AG09319 (cell line): ENCODE measurements at places on chromosomes 6 and 20.

- no peak for DNase-seq
Measured at GRCh38 chr6:152922706-152923105, 60.1 kb downstream of the FBXO5 start.

DNA sequence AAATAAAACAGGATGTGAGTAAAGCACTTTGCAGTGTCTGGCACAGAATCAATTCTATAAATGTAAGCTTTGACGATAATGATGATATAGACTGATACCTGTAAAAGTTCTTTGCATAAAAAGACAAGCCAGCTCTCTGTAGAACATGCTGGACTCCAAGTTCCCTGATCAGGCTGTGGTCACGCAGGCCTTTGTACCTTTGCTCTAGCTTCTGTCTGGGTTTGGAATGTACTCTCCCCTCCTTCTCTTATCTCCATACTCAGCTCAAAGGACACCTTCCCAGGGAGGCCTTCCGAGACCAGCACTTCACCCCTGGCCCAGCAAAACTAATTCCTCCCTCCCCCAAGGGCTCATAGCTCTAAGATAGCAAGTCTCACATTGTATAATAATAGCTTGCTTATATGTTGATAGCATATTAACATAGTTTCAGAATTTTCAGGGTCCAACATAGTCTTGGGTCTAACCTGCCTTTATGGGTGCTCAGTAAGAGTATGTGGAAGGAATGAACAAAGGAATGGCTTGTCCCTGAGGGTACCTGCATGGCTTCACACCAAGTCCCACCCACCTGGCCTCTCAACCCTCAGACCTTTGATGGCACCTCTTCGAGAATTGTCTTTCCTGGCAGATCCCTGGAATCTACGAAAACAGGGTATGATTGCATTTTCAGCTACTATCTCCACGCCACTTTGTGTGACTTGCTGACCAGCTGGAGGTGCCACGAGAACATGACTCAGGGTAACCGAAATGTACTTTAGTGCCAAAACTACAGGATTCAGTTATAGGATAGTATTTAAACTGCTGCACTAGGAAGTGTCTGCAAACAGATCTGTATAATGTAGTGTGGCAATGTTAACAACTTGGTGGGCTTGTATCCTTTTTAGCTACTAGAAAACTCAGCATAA lies 41.7 kb upstream of the PIM1 start:
- no peak for DNase-seq

- DNase-seq: no peak
Measured at GRCh38 chr6:135085700-135086413, 31.2 kb upstream of the HBS1L start.

DNA sequence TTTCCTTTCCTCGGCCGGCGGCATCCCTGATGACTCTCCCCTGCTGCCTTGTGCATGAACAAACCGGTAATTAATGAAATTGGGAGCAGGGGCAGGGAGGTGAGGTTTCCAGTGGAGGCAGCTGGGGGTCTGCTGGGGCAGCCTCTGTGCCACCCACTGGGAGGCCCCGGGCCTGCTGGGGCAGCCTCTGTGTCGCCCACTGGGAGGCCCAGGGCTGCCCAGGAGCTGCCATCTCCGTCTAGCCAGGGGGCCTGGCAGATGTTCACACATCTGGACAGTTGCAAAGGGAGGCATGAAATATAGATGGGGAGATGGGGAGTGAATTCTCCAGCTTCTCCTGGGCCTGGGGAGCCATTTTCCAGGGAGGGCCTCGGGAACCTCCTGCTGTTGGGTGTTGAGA lies 33.8 kb downstream of the TOX2 start:
- DNase-seq: no peak

GRCh38 chr6:146670161-146670560 lies 71.4 kb downstream of the ADGB start:
- DNase-seq: no peak

DNA sequence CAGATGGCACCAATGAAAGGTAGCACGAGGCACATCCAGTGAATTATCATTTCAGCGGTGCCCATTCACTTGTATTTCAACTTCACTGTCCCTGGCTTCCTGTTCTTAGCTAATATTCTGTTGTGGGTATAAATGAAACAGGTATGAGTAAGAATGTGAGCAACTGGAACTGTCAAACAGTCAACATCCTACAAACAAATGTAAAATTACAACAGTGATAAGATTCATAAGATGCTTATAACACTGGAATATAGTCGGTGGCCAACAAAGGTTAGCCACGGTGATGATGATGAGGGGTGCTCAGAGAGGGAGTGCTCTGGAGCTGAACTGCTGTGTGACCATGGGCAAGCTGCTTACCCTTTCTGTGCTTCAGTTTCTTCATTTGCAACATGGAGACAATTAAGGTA lies 74.9 kb upstream of the TOX2 start:
- DNase-seq: no peak

- no peak for DNase-seq
Measured at GRCh38 chr6:47066418-47066817, 24.3 kb upstream of the ADGRF1 start.

DNA sequence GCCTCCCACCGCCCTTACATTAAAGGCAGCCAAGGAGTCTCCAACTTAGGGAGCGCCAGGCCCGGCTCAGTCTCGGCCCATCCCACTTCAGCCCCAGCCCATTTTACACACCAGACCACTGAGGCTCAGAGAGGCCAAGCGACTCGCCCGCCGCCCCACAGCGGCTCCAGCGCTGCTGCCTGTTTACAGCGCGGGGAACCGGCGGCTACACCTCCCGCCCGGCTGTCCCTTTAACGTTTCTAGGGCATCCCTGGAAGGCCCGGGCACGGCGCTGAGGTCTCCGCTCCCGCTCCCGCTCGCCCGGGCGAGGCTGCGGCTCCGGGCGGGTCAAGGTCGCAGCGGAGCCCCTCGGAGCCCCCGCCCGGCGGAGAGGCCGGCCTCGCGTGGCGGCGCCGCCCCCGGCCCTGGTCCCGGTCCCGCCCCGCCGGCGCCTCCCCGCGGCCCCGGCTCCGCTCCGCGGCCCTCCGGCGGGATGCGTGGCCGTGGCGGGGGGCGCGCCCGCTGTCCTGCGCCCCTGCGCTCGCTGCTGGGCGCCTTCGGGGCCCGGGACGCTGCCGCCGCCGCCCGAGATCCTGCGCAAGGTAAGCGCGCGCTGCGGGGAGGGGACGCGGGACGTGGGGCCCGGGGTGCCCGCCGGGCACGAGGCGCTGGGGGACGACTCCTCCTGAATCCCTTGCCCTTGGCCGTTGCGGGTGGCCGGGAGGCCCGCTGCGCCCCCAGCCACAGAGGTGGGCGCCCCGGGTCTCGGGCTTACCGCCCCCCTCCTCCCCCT lies 27.1 kb upstream of the PHACTR3 start:
- DNase-seq: no peak

DNA sequence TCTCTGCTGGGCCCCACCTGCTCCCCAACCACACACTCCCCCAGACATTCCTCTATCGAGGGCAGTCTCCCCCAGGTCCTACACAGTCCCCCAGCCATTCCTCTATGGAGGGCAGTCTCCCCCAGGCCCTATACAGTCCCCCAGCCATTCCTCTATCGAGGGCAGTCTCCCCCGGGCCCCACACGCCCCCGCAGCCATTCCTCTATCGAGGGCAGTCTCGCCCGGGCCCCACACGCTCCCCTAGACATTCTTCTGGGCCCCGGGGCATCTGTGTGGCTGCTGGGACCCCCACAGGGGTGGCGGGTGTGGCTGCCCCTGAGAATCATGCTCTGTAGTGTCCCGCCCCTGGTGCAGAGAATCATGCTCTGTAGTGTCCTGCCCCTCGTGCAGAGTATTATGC lies 43.6 kb upstream of the BHLHE23 start:
- no peak for DNase-seq

- DNase-seq: no peak
Measured at GRCh38 chr6:2826131-2826530, 15.5 kb downstream of the SERPINB1 start.

DNA sequence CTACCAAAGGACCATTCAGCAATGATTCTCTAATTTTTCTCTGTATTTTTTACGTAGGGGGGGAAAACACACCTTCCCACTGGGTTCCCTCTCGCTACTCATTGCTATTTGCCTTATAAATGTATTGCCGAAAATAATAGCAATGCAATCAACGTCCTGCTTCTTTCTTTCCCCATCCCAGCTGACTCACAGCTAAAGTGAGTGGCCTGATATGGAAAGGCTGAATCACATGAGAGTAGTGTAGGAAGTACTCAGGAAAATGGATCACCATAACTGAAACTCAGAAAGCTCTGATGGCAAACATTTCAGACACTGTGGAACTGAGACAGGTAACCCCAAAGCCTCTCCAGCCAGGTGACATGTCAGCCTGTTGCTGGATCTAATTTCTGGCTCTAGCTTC lies 49.3 kb upstream of the SRPK1 start:
- DNase-seq: no peak

GRCh38 chr6:39819228-39819627 lies 27.1 kb downstream of the DAAM2 start:
- no peak for DNase-seq

DNA sequence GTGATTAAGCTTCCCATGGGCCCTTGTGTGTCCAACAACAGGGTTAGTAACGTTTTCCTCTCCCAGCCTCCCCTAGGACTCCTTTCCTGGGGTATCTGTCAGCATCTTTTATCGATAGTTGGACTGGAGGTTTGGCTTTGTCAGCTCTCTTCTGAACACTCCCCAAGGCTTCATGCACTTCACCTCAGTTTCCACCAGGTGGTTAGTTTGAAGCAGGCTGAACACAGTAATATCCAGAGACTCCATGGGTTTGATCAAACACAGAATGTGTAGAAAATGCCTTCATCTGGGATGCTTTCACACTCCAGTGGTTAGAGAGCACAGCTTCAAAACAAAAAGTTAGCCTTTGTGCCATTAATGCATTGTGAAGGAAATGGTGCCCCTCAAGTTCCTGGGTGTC lies 139.1 kb downstream of the SLC24A3 start:
- DNase-seq: no peak

- DNase-seq: no peak
Measured at GRCh38 chr20:44253528-44253927, 6.4 kb downstream of the GDAP1L1 start.

DNA sequence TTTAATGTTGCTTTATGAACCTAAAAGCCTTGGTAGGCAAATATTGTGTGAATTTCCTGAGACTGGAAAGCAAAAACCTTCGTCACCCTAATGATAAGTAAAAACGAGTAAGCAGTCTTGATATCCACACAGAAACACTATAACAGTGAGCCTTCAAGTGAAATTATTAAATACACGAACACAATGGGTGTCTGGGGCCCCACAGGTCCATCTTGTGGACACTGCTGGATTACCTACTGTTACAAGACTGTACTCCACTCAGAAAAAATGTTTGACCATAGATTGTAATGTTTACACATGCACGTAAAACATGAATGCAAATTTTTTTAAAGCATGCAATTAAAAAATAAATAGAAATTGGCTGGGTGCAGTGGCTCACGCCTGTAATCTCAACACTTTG lies 466.9 kb downstream of the CD83 start:
- no peak for DNase-seq

GRCh38 chr6:149990661-149991471 lies 27.1 kb downstream of the ULBP1 start:
- DNase-seq: no peak

GRCh38 chr6:137473598-137473997 lies 20.6 kb downstream of the OLIG3 start:
- DNase-seq: no peak

GRCh38 chr6:167113935-167114910 lies 8.7 kb upstream of the CCR6 start:
- no peak for DNase-seq

DNA sequence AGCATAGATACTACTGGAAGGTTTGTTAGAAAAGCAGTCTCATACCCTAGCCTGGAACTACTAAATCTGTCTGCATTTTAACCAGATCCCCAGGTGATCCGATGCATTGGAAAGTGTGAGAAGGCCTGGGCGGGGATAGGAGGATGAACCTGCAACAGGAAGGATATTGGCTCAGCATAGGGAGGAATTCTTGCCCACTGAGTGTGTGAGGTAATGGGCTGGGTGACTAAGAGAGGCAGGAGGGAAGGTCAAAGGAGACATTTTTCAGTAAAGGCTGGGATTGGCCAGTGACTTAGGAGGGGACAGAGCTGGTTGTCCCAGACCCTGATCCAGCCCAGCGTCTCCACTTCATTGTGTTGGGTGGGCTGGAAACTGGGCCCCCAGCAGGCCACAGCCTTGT lies 191.0 kb upstream of the LRFN2 start:
- DNase-seq: no peak

- no peak for DNase-seq
Measured at GRCh38 chr20:10132387-10132786, 86.2 kb upstream of the SNAP25 start.

- no peak for DNase-seq
Measured at GRCh38 chr6:85493389-85493788, 43.5 kb downstream of the NT5E start.

DNA sequence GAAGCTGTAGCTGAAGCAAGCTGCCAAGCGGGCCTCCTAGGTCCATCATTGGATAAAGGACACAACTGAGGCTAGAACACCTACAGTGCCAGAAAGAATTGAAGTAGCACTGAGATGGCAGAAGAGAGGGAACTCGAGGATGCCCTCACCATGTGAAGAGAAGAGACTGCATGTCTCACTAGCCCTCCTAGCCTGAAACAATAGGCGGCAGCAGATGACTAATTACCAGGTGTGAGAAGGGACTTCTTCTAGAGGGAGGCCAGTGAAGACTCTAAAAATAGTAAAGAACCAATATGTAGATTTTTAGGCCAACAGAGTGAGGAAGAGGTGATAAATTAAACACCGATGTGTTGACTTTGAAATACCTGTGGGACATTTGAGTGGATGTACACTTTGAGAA lies 50.3 kb downstream of the LGSN start:
- DNase-seq: no peak

DNA sequence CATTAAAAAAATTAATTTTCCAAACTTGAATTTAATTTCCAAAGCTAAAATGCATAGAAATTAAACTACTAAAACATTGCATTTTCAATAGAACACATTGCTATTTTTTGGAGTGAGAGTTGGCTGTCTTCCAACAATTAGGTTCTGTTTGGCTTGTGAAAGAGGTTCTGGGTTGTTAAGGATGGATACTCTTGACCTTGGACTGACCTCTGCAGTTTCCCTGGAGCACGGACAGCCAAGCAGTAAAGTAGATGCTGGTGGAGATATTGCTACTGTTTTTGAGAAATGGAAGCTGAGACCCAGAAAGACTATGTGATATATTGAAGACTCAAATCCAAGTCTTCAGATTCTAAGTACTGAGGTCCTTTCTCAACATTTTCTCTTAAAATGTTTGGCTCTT lies 95.9 kb upstream of the CHD6 start:
- DNase-seq: no peak

- DNase-seq: peak; percentile 54
Measured at GRCh38 chr6:2853769-2854395, 12.2 kb upstream of the SERPINB1 start.

DNA sequence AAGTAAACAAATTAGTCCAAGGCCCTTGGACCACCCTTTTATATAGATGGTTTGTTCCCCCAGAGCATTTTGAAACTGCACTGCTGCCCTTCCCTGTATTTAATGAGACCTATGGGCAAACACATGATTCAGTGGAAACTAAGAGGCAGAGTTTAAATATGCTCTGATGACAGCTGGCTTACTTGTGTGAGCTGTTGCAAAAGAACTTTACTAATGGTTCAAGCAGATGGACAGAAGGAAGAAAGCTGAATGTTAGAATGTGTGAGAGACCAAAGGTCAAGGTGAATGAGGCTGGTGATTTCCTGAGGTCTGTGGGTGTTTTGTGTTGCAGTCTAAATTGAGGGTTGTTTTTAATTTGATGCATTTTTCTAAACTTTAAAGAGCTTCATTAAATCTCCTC lies 123.0 kb upstream of the CEP162 start:
- DNase-seq: no peak

- DNase-seq: no peak
Measured at GRCh38 chr6:43575105-43575771, 600 bp downstream of the XPO5 start.
